ENCODE measurements at places on chromosomes 5 and 9.
A peak's percentile ranks its signal among the peaks of the same experiment; 100 is the strongest.

DNA sequence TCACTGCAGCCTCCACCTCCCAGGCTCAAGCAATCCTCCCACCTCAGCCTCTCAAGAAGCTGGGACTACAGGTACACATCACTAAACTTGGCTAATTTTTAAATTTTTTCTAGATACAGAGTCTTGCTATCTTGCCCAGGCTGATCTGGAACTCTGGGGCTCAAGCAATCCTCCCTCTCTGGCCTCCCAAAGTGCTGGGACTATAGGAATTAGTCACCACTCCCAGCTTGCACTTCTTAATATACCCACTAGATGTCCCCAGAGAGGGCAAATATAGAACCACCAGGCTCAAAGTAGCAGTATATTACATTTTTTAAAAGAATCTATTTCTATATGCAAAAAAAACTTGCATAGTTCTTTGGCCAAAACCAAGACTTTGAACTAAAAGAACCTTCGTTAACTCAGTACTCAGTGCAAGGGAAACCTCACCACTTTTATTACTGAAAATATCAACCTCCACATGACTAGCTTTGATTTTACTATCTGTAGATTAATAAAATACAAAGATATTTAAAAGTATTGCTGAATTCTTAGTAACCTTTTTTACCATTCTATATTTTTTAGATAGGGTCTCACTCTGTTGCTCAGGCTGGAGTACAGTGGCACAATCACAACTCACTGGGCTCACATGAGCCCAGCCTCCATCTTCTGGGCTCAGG lies 25.8 kb upstream of the HSD17B3 start:
- H3K4me3 ChIP-seq, result no peak overlapping the region
- peak; percentile 64 for DNase-seq
- no peaks in the 10 kb centered on the region for H3K4me1 ChIP-seq
- no peak overlapping the region for H3K27ac ChIP-seq
- no peaks in the 10 kb centered on the region for H3K27me3 ChIP-seq

- no peaks in the 10 kb centered on the region for H3K36me3 ChIP-seq
- no peak overlapping the region for H3K27ac ChIP-seq
- H3K27me3 ChIP-seq, result no peaks in the 10 kb centered on the region
- no peak overlapping the region for H3K4me3 ChIP-seq
Observed at GRCh38 chr5:40331616-40332015, 348.1 kb upstream of the PTGER4 start.

DNA sequence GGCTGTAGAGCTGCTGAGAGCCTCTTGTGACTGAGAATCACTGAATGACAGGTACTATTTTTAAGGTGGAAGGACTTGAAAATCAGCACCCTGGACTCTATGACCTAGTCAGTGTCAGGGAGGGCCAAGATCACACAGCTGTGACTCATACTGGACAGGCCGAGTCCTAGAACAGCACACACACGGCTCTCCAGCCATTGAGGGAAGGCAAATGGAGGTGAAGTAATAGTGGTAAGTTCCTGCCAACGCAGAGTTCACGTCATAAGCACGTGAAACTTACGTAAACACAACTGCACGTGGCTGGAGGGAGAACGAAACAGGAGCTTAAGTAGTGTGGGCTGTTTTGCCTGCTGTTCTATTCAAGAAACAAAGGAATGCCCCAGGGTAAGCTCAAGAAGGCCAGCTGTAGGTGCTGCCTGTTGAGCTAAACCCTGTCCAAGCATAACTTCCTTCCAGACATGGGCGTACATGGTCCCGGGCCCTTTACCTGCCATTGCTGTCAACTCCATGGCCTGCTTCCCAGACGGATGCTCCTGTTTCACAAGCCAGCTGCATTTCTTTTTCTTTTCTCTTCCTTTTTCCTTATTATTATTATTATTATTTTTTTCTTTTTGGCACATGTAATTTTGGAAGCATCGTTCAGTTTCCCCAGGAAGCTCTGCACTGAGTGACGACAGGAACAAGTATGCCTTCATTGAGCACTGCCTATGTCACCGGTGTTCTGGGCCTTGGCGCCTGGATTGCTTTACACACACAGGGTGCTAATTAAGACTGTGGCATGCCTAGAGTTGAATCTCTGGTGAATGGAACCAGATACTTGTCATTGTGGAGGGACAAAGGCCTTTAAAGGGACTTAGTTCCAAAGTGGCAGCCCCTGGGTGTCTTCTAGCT lies 10.2 kb upstream of the LCP2 start:
- peaks cover 22% of the 10 kb centered on the region for H3K4me1 ChIP-seq
- H3K36me3 ChIP-seq, result no peaks in the 10 kb centered on the region
- peak; percentile 10 for DNase-seq
- H3K27me3 ChIP-seq, result peaks cover 14% of the 10 kb centered on the region
- no peak overlapping the region for H3K4me3 ChIP-seq
- no peak overlapping the region for H3K27ac ChIP-seq

- H3K27me3 ChIP-seq, result no peaks in the 10 kb centered on the region
- no peak overlapping the region for H3K4me3 ChIP-seq
- DNase-seq, result no peak
- no peaks in the 10 kb centered on the region for H3K4me1 ChIP-seq
- no peaks in the 10 kb centered on the region for H3K36me3 ChIP-seq
Observed at GRCh38 chr5:149745-150485, 41.4 kb upstream of the LRRC14B start.

DNA sequence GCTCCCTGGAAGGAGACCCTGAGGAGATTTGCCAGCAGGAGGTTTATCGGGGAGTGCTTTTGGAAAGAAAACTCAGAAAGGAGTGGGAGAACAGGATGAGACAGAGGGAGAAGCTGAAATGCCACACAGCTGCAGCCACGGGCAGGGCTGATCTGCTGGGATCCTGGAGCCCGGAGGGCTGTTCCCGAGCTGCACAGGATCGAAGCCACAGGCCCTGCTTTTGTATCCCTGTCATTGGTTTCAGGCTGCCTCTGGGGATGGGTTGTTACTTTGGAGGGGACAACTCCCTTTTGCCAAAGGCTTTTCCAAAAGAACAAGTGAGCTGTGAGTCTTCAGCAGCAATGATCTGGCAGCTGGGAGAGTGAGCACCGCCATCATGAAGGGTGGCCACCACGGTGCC lies 152.5 kb upstream of the PTCH1 start:
- no peaks in the 10 kb centered on the region for H3K4me1 ChIP-seq
- no peak overlapping the region for H3K4me3 ChIP-seq
- H3K27me3 ChIP-seq, result no peaks in the 10 kb centered on the region
- H3K36me3 ChIP-seq, result no peaks in the 10 kb centered on the region
- no peak for DNase-seq
- no peak overlapping the region for H3K27ac ChIP-seq

- no peak overlapping the region for H3K27ac ChIP-seq
- peaks cover 3% of the 10 kb centered on the region for H3K36me3 ChIP-seq
- H3K27me3 ChIP-seq, result no peaks in the 10 kb centered on the region
Observed at GRCh38 chr9:34256104-34256503, 73.0 kb downstream of the KIF24 start.

DNA sequence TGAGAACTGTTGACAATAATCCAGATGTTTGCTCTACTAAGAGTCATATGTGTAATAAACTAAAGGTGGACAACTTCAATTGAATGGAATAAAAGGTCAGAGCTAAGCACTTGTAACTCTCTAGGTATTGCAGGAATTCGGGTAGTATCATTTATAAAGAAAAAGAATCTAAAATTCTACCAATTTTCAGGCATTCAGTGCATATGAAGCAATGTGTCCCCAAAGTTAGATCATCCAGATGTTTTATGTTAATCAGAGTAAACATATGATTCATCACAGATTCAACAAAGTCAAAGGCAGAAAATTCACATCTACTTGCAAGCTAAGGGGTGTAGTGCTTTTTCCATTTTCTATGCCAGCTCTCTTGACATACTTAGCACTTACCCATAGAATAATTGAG lies 477.1 kb downstream of the PDE4D start:
- no peaks in the 10 kb centered on the region for H3K36me3 ChIP-seq
- no peak for DNase-seq
- H3K27me3 ChIP-seq, result no peaks in the 10 kb centered on the region

DNA sequence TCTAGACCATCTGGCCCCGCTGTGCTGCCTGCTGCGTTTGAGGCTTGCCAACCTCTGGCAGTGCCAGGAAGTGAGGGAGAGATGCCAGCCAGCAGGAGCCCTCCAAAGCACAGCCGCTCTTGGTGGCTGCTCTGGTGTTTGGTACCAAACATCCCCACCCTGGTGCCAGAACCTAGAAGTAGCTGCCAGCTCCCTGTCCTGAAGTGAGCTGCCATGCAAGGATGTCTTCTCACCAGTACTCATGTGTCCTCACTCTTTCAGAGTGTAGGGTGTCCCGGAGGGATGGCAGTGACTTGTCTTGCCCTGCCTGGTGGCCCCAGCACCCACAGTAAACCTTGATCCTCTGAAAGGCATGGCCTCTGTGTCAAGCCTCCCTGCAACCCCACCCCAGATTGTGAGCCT lies 43.4 kb downstream of the AMBP start:
- no peak overlapping the region for H3K27ac ChIP-seq
- H3K36me3 ChIP-seq, result no peaks in the 10 kb centered on the region
- no peak overlapping the region for H3K4me3 ChIP-seq
- no peaks in the 10 kb centered on the region for H3K4me1 ChIP-seq

DNA sequence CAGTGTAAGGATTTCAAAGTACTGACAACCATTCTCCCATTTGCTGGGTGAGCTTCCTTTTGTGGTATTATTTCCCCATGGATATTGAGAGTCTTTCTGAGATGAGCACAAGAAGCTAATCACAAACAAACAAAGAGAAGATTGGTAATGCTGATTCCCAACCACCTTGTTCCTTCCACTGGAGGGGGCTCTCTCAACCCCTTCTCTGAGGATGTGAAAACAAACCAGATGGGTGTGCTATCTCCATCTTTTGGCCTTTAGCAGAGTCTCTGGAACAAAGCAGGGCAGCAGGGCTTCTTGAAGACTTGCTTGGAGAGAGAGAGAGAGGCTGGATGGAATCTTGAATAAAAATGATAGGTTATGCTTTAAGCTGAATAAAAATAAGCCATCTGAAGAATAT lies 576.7 kb upstream of the ZNF462 start:
- DNase-seq, result no peak
- no peak overlapping the region for H3K4me3 ChIP-seq
- no peak overlapping the region for H3K27ac ChIP-seq
- H3K36me3 ChIP-seq, result no peaks in the 10 kb centered on the region
- H3K4me1 ChIP-seq, result no peaks in the 10 kb centered on the region

DNA sequence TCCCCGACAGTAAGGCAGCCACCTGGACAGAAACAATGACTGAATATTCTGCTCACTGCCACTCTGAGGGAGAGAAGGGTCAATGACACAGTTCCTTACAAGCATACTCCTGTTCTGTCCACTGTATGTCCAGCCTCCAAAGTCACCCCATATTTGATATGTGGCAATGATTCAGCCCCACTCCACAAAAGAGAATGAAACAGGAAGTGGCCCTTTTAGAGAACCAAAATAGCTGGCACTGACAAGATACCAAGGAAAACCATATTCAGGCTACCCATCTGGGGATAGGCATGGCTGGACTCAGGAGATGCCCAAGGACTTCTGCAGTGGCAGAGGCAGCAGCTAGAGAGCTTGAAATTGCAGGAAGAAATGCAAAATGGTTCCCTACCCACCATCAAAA lies 12.8 kb upstream of the GFRA3 start:
- H3K36me3 ChIP-seq, result no peaks in the 10 kb centered on the region
- no peaks in the 10 kb centered on the region for H3K4me1 ChIP-seq
- H3K27me3 ChIP-seq, result no peaks in the 10 kb centered on the region
- DNase-seq, result peak; percentile 15
- H3K4me3 ChIP-seq, result no peak overlapping the region

DNA sequence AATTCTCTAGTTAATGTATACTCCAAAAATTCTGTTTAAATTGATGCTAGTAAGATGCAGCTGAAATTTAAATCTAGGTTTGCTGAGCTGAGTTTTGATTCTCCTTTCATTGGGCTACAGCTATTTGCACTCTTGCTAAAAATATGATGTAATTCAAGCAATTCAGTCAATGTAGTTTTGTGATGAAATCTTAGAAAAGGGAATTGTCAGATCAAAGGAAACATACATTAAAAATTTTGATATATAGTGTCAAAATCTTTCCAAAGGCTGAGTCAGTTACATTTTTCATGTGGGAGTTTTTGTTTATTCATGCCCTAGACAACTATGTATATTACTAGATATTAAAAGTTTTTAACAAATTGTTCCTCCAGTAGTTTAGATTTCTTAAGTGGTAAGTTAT lies 334.9 kb upstream of the DAB2 start:
- H3K27ac ChIP-seq, result no peak overlapping the region
- DNase-seq, result no peak
- no peak overlapping the region for H3K4me3 ChIP-seq
- no peaks in the 10 kb centered on the region for H3K27me3 ChIP-seq
- no peaks in the 10 kb centered on the region for H3K4me1 ChIP-seq

DNA sequence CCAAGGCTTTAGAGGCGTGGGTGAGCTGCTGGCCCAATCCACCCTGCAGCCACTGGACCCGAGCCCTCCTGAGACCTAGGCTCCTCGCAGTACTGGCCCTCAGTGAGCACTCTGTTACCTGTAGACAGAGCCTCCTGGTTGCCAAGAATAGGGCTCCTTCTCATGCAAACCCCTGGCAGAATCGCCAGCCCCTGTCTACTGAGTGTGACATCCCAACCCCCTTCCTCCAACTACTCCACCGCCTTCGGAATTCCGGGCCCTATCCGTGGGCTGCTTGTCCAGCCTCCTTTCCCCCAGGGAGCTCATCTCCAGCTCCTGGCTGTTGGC lies 23.8 kb upstream of the COL5A1 start:
- H3K36me3 ChIP-seq, result no peaks in the 10 kb centered on the region
- no peak overlapping the region for H3K27ac ChIP-seq
- H3K4me1 ChIP-seq, result no peaks in the 10 kb centered on the region
- H3K4me3 ChIP-seq, result no peak overlapping the region
- no peaks in the 10 kb centered on the region for H3K27me3 ChIP-seq
- no peak for DNase-seq

- H3K4me3 ChIP-seq, result no peak overlapping the region
- no peak for DNase-seq
- H3K4me1 ChIP-seq, result no peaks in the 10 kb centered on the region
Observed at GRCh38 chr9:36698984-36699383, 126.3 kb downstream of the MELK start.

GRCh38 chr9:14400658-14400995 lies 86.7 kb upstream of the NFIB start:
- H3K4me1 ChIP-seq, result no peaks in the 10 kb centered on the region
- no peak overlapping the region for H3K4me3 ChIP-seq
- H3K36me3 ChIP-seq, result no peaks in the 10 kb centered on the region
- no peak for DNase-seq
- no peak overlapping the region for H3K27ac ChIP-seq
- no peaks in the 10 kb centered on the region for H3K27me3 ChIP-seq

DNA sequence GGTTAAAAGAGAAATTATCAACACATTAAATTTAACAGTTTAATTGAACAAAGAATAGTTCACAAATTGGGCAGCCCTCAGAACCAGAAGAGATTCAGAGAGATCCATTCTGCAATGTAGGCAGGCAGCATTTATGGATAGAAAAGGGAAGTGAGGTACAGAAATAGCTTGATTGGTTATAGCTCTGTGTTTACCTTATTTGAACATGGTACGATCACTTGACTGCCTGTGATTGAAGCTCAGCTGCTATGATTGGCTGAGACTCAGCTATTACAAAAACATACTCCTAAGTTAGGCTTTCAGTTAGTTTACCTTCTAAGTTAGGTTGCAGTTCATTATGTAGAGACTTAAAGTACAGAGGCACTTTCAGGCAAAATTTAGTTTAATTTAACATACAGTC lies 7.3 kb downstream of the CNTRL start:
- H3K4me1 ChIP-seq, result peaks cover 6% of the 10 kb centered on the region
- H3K27ac ChIP-seq, result peak overlapping the region; percentile 47
- H3K4me3 ChIP-seq, result no peak overlapping the region
- no peaks in the 10 kb centered on the region for H3K27me3 ChIP-seq
- peaks cover 54% of the 10 kb centered on the region for H3K36me3 ChIP-seq
- DNase-seq, result no peak
